NCI-H526 (cell line): ENCODE measurements at places on chromosomes 2 and 18.
A peak's percentile ranks its signal among the peaks of the same experiment; 100 is the strongest.

GRCh38 chr2:211867845-211868451 is 670.7 kb downstream of the ERBB4 start:
- no peak for DNase-seq

- DNase-seq: peak; percentile 57
Measured at GRCh38 chr2:36459725-36460137, 104.2 kb downstream of the CRIM1 start.

GRCh38 chr2:172098287-172098649 is 4.4 kb downstream of the DLX2 start:
- DNase-seq: no peak

DNA sequence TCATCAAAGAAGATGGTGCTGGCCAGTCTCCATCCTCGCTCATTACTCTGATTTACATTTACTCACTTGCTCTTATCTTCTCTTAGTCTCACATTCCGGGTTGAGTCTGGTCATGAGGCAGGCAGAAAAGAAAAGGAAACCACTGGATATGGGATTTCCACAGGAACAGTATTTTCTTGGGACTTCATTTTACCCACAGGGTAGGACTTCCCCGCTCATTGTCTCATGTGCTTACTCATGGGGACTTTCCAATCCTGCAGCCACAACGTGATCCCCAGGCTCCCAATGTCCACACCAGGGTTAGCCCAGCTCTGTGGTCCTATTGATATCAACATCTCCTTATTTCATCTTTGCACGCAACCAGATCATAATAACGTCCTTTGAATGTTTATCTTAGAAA is 373.8 kb downstream of the TMEM182 start:
- no peak for DNase-seq

DNA sequence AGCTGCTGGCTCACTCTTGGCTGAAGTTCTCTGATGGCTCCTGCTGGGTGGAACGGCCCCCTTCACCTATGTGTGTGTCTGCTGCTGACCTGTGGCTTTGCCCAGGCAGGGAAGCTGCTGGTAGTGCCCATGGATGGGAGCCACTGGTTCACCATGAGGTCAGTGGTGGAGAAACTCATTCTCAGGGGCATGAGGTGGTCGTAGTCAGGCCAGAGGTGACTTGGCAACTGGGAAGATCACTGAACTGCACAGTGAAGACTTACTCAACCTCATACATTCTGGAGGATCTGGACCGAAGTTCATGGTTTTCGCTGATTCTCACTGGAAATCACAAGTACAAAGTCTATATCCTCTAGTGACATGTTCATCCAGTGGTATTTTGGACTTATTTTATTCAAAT is 13.9 kb upstream of the UGT1A8 start:
- DNase-seq: no peak

DNA sequence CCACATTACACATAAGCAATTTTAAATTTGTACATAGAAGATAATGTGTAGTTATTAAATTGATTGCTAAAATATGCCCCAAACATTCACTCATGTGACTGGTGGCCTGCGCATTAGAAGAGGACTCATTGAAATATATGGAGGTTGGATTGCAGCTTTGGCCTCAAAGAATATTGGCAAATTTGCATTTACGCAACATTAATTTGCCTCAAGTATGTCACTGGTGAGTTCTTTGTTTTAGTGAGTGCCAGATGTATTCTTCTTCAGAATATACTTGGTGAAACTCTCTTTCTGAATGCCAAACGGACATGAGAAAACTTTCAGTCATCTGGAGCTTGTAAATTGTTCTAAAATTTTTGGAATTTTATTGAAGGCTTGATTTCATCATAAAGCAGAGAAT is 5.9 kb upstream of the EFEMP1 start:
- peak; percentile 49 for DNase-seq
